ENCODE measurements at places on chromosomes 16 and 17. TPM values are rescaled to one million over a fixed set of nuclear protein-coding genes. Genes with fewer than 3 reads are reported as not detected.
A peak's percentile ranks its signal among the peaks of the same experiment; 100 is the strongest.

DNA sequence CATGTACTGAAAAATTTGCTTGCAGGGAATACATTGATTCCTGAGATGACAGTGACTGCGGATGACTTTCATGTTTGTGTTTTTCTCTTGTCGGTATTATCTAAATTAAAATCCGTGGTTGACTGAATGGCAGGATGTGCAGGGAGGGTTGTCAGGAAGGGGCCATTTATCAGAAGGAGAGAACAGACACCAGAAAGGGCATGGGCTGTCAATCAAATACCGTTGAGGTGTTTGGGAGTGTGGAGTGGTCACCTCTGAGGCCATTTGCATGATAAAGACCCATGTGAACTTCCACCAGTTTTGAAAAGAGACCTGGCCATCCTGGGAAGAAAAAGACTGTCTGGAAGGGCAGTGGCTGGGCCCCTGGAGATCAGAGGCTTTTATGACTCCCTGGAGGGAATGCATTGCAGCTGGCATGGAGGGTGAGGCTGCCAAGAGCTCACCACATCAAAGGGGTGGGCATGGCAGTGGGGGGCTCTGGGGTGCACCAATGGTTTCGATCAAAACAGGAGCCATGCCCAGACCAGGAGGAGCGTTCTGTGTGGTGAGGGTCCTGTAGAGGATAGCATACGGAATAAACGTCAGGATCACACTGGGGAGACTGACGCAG, 67.1 kb downstream of the CYLD start:
- no peak for DNase-seq

GRCh38 chr16:15976225-15976812, 26.9 kb downstream of the ABCC1 start:
- no peak for DNase-seq

- DNase-seq, result no peak
Observed at GRCh38 chr16:68770671-68771070, 33.6 kb downstream of the CDH1 start.

DNA sequence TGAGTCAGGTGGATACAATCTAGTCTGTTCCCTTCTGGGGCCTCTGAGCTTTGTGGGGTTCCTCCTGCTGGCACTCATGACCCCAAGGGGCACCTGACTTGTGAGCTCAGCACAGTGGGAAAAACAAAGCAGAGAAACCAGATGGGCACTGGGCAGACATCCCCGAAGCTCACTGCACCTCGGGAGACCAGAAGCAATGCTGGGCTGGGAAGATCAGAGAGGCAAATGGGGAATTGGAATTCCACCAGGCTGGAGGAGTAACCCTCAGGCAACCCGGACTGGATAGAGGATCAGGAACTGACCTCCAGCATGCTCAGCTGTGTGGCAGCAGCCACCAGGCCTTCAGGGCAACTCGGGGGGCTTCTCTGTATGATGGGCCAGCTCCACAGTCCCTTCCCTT, 50.3 kb downstream of the ABCC12 start:
- no peak for DNase-seq

DNA sequence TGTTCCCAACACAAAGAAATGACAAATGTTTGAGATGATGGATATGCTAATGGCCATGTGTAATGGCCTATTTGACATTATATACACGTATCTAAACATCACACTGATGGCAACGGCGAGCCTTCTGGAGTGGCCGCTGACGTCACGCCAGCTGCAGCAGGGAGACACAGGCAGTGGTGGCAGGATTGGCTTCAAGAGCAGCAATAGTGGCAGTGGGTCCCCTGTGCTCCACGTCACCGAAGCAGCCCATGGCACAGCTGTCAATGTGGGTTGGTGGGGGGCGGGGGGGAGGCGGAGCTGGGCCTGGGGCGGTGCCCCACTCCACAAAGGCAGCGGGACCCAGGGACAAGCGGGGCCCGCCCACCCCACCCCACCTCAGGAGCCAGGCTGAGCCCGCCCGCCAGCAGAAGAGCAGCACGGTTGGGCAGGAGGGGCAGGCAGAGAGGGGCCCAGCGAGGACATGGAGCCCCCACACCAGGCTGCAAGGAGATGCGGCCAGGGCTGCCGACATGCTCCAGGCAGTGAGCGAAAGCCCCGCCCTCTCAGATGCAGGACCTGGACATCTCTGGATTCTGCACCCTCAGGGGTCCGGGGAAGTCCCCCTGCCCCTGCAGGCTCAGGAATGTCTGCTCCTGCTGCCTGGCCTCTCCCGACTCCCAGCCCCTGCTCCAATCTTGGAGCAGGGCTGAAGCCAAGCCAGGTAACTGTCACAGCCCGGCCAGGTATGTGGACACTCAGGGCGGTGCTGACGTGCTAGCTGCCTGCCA, 64.6 kb downstream of the USP32 start:
- DNase-seq, result no peak

DNA sequence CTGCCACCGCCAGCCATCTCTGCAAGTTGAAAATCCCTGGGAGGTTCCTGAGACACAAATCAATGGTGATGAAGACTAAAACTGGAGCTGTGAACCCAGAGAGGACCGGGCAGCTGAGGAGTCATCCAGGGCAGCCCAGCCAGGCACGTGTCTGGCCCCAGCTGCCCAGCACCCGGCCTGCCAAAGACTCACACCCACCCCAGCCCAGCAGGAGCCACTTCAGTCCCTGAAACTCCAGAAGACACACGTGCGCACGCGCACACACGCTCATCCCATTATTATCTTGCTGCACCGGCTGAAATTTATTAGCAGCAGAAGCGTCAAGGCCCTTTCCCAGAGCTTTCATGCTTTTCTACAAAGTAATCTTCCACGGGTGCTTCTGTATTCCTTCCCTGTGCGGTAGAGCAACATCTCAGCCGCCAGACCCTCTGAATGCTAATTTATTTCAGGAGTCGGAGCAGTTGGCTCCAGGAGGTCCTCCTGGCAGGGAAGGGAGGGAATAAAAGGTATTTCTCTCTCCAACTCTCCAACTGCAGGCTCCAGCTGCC, 59.8 kb upstream of the RBFOX3 start:
- DNase-seq, result no peak

DNA sequence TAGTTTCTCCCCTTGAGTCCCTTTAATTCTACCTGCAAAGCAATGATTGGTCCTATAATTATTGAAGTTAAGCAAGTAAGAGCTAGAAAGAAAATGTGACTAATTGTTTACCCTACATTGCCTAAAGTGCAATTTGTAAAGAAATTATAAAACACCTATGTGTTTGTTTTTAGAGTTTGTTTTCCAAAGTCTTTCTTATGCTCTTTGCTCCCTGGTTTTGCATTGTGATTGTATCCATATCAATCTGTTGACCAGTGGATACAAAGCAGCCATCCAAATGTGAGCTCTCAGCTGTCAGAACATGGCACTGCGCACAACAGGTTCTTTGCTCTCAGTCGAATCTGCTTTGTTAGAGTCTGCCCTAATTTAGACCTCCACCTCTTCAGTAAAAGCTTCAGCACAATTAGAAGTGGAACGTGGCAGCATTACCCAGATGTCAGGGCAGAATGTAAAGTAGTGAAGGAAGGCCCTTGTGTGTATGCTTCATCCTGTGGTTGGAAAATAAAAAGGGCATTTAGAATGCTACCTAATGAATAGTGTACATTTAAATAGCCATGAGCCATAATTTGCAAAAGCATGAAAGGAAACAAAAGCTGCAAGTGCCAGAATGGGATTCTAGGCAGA, 70.5 kb downstream of the AATF start:
- DNase-seq, result no peak

DNA sequence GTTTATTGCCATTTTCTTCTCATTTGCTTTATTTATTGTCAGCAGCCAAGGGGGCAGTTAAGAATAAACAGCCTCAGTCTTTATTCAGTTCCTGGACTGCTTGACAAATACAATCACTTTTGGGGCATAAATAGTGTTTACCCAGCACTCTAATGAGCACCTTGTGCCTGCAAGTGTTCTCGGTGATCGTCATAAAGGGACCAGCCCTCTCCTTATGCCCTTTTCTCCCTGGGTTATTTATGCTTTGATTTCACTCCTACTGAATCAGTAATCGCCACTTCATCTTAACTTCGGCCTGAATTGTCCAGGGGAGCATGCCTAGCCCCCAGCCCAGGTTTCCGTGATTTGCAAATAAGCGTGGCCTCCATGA, 55.7 kb upstream of the CACNG5 start:
- no peak for DNase-seq

DNA sequence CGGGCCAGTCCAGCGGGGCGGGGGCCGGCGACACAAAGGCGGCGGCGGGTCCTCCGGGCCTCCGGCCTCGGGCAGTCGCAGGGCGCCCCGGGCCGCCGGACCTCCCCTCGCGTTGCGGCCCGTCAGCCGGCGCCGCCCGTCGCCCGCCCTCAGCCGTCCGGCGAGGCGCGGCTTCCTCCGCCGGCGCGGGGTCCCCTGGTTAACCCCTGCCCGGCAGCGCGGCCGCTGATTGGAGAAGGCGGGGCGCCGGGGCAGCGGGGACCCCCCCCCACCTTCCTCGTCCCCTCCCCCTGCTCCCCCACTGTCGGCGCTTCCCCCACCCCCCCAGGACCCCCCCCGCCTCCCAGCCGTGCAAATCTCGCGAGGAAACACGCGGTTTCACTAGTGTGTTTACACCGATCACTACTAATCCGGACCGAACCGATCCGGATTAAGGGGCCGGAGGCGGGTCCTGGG, at the start of gene TLK2:
TSS of gene TLK2 (plus strand) at position 402 of the 456 bp plus-strand sequence. CDS start 2,301 bp downstream, outside the sequence.
- DNase-seq, result peak; percentile 77

GRCh38 chr17:48623583-48623982, 2.6 kb downstream of the HOXB9 start:
- DNase-seq, result no peak

- no peak for DNase-seq
Observed at GRCh38 chr17:491086-492021, 138.7 kb upstream of the RPH3AL start.

DNA sequence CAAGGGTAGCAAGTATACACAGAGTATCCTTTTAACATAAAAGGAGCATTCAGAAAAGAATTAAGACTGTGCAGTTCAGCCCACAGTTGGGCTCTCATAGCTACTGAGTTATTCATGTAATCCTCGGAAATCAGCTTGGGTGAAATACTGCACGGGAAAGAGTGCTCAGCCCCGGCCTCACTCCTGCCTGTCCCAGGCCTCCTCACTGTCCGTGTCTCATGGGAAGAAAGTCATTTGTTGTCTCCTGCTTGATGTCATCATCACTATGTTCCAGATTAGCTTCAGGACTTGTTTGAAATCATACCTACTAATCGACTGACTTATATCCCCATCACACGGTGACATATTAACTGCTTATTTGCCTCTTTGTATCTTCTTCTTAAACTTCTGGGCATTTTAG, 223.3 kb upstream of the CHMP6 start:
- DNase-seq, result no peak

DNA sequence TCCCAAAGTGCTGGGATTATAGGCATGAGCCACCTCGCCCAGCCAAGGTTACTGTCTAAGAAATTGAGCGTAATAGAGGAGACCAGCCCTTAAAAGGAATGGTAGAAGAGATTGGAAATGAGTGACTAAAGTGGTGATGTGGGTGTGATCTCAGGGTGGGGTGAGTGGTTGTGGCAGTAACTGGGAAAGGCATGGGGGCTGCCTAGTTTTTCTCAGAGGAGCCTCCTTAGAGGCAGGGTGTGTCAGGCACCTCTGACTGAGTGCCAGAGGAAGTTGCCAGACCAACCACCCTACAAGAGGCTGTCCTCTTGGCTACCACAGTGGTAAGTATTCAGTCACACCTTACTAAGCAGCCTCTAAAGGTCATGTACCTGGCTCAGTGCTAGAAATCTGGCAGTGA, 8.9 kb downstream of the DUS2 start:
- no peak for DNase-seq

DNA sequence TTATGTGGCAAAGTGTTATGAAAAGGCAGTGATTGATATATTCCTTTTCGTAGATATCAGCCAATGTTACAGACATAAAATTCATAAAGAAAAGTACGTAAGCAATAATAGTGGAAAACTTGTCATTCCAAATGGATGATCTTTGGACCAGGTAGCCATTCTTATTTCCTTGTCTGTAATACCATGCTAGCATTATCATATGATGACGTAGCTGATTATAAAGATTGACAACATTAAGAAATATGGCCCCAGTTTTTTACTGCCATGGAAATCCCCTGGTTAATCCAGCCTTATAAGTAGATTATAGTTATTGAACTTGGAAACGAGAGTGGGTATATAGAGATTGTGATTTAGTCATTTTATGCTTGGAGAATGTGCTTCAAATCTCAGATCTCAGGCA, 8.8 kb downstream of the TANC2 start:
- no peak for DNase-seq

- DNase-seq, result no peak
Observed at GRCh38 chr17:43019418-43019817, 2.8 kb downstream of the VAT1 start.

- no peak for DNase-seq
Observed at GRCh38 chr17:45091778-45092425, 30.8 kb downstream of the NMT1 start.

DNA sequence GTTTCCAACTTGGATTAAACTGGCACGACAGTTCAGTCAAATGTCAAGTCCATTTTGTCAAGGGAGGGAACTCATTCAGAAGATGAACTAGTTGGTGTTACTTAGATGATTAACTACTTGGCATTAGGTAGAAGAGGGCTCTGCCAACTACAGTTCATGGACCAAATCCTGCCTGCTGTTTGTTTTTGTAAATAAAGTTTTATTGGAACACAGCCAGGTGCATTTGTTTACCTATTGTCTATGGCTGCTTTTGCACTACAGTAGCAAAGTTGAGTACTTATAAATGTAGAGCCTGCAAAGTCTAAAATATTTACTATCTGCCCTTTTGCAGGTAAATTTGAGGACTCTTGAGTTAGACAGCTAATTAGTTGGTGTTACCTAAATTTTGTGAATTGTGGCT, 410.0 kb downstream of the MAF start:
- no peak for DNase-seq

GRCh38 chr16:12917246-12917645, 15.8 kb downstream of the SHISA9 start:
- no peak for DNase-seq

DNA sequence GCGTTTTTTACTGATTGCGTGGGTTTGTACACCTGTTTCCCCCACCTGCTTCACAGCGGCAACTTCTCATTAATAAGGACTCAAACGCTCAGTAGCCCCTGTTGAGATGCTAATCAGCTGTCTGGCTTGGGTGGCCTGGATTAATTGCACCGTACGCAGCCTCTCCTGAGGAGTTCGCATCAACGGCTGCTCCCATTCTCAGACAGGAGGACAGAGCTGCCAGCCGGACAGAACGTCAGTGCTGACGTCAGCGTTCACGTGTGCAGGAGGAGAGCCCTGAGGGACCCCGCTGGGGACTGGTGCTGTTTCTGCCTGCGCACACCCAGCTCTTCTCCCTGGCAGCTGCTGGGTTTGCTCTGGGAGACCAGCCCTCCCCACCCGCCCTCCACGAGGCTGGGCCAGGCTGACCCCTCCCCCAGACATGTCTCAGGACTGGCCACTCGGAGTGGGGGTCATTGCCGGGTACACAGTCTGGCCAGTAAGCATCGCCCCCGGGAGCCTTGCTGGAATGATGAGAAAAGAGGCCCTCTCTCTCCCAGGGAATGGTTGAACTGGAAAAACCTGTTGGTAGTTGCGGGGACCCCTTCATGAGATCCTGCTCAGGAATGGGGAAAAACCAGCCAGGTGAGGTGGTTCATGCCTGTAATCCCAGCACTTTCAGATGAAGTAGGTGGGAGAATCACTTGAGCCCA, 5.7 kb upstream of the BANP start:
- peak; percentile 88 for DNase-seq

HCRT gene
- not detected for total RNA-seq

TAC4 gene
- total RNA-seq, result not detected

NPIPA7 gene
- 15.3 TPM for total RNA-seq

DNAAF8 gene
- 0.91 TPM for total RNA-seq

CIITA gene
- total RNA-seq, result 32.0 TPM

MILR1 gene
- 11.0 TPM for total RNA-seq

All from ureter (tissue), 1 donor.